ENCODE measurements at places on chromosomes 16 and 17.
A peak's percentile ranks its signal among the peaks of the same experiment; 100 is the strongest.

DNA sequence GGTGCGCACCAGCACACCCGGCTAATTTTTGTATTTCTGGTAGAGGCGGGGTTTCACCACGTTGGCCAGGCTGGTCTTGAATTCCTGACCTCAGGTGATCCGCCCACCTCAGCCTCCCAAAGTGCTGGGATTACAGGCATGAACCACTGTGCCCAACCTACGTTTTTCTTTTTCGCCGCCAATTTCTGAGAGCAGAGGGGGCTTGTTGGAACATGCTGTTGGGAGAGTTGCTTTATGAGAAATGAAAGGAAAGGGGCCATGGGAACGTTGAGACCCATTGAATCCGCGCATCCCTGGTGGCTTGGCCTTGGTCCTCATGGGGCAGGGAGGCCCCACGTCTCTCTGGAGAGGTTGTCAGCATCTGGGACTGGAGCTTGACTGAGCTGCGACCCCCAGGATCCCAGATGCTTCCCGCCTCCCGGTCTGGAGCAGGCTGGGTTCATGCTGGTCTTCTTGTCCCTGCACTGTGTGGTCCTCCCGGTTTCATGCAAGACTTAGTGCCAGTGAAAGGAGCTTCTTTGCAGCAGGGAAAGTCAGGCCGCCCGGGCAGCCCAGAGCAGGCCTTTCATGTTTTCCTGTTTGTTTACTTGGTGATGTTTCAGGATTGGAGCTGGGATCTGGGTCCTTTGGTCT is 22.8 kb downstream of the CRISPLD2 start:
- no peak for DNase-seq

GRCh38 chr17:72699545-72699944 is 392.9 kb downstream of the SLC39A11 start:
- no peak for DNase-seq

- no peak for DNase-seq
Observed at GRCh38 chr17:64614266-64615027, 47.7 kb downstream of the SMURF2 start.

DNA sequence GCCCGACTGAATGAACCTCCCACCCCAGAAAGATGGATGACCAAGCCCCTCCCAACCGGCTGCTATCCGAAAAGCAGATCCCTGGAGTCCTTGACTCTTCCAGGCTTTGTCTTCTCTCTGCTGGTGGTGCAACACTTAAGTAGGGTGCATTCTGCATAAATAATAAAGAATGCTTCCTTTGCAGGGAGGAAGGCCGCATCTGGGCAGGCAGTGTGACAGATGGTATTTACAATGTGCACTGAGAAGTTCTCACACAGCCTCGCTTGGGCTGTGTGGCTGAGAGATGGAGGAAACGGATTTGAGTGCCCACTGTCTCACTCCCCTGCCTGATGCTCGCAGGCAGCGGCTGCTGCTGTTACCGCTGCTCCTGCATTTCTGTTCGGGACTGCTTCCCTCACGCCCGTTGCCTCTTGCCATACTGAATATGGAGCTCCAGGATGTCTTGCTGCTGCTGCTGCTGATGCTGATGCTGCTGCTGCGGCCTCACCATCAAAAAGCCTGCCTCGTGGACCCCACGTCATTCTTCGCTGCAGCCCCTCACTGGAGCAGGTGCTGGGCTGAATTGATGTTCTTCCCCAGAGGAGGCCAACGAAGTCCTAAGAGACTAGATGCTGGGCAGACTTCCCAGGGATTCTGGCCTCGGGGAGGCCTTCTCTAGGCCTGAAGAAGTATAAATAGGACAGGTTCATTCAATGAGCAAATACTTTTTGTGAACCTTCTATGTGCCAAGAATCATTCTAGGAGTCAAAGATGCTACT is 7.1 kb upstream of the RHBDL3 start:
- DNase-seq: no peak

DNA sequence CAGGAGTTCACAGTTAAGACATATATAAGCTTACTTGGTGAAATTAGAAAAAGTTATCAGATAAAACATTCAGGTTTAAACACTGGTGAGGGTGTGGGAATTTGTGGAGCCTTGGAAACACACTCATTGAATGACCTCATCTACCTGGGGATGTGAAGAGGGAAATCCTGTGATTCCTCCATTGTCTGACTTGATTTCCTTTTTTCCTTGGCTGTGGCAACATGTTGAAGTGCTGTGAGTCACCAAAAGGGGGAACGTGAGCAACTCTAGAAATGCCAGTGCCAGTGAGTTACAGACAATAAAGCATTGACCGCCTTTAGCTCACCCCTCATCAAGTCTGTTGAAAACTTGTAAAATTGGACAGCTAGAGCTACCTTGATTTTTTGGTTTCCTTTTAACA is 1.8 kb downstream of the HMOX2 start:
- DNase-seq: peak; percentile 12

- no peak for DNase-seq
Observed at GRCh38 chr17:9536061-9536460, 39.6 kb downstream of the STX8 start.

DNA sequence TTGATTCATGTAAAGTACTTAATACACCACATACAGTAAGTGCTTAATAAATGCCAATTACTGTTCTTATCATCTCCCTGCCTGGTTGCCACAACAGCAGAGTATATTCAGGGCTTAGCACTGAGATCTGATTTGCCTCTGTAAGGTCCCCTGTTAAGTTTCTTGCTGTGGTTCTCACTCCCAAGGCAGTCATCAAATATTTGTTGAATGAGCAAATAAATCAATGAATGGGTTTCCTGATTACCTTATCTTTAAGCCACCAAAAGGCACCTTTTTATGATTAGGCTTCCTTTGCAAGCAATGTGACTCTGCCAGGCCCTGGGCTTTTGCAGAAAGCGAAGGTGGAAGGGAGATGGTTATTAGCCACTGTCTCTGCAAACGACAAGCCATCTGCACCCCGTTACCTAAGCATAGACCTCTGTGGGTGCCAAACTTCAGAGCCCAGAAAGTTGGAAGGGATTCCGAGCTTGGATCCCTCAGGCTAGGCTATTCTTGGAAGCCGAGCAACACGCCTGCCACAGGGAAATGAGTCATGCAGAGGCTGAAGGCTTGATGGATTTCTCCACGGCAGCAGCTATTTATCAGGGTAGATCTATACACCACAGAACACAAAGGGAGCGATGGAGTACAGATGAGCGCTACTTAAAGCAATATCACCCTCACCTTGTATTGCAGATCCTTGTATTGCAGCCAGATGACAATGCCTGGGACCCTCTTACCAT is 102.0 kb downstream of the GRIN2A start:
- DNase-seq: no peak

DNA sequence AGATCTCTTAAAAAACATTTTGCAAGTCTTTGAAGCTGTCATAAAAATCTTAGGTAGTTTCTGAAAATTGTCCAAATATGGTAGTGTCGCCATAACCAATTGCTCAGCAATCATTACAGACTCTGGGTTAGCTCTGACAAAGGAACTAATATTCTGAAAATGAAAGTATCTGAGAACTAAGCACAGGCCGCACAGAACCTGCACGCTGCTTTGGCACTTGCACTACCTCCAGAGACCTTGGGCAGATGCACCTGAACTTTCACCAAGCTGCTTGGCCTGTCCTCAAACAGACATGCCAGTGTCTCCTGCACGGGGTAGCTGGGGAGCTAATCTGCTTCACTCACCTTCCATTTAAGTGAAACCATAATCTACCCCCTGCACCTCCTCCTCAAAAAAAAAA is 317.0 kb downstream of the MAF start:
- peak; percentile 90 for DNase-seq

- DNase-seq: no peak
Observed at GRCh38 chr16:89052191-89052889, 41.3 kb upstream of the ACSF3 start.

DNA sequence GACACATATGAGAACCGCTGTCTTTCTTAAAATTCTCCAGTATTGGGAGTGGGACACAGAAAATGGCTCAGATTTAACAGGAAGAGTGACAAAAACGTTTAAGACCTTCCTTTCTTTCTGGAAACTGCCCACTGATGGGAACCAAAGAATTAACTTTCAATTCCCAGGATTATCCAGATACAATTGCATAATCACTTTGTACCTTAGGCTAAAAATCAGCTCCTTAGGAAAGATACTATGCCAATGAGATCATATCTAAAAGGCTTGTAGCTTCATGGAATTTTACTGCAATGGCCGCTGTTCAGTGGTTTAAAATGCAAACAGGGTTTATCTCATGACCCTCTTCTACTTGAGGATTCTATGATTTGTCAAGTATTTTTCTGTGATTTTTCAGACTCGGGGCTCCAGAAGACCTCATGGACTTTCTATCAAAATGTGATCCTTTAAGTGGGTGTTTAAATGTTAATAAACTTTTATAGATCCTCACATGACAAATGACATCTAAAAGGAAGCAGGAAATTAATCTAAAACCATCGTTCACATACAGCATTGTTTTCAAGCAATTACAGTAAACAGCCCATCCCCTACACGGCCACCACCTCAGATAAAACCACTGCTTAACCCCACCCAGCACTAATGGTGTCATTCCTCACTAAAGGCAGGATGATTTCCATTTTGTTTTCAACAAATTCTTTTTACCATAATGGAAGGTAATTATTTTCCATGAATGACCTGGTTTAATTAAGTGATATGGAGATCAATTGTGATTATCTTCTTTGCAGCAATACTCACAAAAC is 31.6 kb upstream of the ERN1 start:
- no peak for DNase-seq

GRCh38 chr16:17949141-17949981 is 387.2 kb downstream of the NPIPA8 start:
- DNase-seq: no peak

GRCh38 chr16:89909777-89910716 is 8.6 kb upstream of the MC1R start:
- peak; percentile 20 for DNase-seq

GRCh38 chr16:59463776-59464175 is 729.7 kb upstream of the GOT2 start:
- no peak for DNase-seq

GRCh38 chr17:1203111-1203966 is 23.6 kb upstream of the ABR start:
- DNase-seq: no peak

DNA sequence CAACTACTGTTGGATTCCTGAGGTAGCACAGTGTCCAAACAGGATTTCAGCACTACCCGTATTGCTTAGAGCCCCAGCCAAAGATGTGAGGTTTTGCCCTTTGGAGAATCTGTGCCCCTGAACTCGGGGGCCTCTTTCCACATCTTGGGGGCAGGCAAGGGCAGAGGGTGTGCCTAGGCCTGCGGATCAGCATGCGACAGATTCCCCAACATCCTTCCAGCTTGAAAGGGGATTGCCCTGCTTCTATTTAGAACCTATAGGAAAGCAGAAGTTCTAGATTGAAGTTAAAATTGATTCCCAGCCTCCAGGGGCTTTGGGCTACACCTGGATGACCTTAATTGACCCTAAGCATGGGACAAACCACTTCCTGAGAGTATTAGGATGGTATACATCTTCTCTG is 19.6 kb downstream of the NOD2 start:
- DNase-seq: no peak

DNA sequence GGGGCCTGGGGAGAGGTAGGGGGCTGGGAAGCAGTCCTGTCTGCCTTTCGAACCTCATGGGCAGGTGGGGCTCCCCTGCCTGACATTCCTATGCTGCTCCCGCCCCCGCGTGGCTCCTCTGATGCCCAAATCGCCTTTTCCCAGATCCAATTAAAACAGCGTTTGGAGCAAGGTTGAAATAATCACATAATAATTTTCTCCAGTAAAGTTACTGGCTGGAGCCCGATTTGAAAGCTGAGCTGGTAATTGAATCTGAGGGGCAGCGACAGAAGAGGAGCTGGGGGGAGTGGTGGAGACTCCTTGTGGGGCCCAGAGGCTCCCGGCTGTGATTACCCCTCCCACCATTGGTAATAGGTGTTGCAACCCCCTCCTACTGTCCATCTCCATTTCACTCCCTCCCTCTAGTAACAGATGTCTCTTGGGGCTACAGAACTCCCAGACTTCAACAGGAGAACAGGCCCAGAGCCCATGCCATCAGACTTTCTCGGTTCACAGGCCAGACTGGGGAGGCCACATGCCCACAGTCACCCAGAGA is 38.9 kb upstream of the C1QL1 start:
- no peak for DNase-seq

DNA sequence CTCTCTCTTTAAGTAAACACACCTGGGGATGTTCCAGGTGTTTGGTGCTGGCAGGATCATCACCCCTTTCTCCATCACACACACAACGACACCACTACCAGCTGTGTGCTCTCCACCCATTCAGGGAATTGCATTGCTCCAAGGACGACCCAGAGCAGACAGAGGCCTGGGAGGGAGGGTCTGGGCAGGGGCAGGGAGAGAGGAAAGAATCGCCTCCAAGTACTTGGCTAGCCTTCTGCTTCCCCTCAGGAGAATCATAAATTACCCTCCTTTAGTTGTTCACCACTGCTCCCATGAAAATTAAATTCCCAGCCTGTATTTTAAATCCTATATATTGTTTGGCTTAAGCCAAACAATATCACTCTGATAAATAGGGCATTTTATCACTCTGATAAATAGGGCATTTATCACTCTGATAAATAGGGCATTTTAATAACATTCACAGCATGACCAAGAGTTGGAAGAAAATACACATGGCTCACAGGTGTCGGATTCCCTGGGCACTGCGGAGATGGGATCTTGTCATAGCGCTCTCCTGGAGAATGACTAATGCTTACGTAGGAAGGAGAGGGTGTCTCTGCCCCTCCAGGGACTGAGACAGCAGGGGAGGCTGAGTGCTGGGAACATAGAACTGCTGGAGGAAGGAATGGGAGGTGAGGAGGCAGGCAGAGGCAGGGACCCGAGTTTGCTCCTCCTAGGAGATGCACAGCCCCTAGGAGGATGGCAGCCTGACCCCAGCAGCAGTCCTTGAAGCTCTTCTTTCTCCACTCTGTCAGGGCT is 673.6 kb downstream of the HS3ST4 start:
- no peak for DNase-seq

DNA sequence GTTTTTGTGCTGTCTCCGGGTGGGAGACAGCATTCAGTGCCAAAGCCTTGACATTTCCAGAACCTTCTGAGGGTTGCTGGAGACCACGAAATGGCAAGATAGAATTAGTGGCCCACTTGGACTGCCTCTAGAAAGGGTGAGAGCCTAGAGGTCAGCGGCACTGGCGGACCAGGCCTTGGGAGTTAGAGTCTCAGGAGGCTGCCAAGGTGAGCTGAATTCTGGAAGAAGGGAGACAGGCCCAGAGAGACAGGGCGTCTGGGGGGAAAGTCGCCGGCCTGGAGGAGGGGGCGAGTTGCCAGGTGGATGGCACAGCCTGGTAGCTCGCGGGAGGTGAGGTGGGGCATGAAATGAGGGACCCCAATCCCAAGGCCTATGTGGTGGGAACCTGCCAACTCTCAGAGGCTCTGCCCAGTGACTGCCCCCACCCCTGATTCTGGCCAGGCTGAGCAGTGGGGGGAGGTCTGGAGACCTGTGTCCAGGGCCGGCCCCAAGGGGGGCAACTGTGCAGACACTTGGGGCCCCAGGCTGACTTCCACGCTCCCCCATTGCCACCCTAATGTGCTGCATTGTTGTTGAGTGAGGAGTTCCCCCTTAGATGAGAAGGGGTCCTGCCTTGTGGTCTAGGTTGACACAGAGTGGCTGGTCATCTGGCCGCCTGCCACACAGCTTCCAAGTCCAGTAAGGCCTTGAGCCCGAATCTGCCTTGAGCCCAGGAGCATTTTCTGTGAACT is 211.1 kb upstream of the CIBAR2 start:
- no peak for DNase-seq

Data from RPMI8226 (cell line).